ENCODE measurements at places on chromosomes 12 and 14.

GRCh38 chr12:48189331-48190125 lies 6.1 kb downstream of the CCDC184 start:
- no peak for DNase-seq

GRCh38 chr14:41925409-41925808 lies 318.7 kb downstream of the LRFN5 start:
- DNase-seq: peak; percentile 25

GRCh38 chr14:100022772-100023451 lies 42.3 kb upstream of the EVL start:
- no peak for DNase-seq

DNA sequence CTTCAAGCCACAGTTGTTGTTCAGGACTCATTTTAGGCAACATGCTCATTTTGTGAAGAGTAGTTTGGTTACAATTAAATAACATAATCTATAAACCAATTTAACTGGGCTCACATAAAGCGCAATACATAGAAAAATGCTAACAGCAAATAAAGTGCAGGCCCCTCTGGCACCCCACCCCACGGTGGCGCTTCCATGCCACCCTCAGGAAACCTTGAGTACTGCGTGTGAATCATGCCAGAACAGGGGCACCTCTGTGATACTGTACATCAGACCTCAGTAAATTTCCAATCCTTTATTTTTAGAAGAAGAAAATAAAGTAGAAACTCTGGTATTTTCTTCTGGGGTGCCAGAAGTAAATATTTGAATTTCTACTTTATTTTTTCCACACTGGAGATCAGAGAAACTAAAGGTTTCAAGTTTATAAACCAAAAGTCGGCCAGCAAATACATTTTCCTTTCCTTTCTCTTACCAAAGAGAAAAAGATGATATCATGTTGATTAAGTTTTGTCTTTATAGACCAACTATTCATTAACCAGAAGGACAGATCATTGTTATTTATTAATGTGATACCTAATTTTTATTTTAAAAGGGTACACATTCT lies 316.8 kb downstream of the PAWR start:
- DNase-seq: no peak

GRCh38 chr12:11676052-11676451 lies 26.6 kb downstream of the ETV6 start:
- DNase-seq: no peak

DNA sequence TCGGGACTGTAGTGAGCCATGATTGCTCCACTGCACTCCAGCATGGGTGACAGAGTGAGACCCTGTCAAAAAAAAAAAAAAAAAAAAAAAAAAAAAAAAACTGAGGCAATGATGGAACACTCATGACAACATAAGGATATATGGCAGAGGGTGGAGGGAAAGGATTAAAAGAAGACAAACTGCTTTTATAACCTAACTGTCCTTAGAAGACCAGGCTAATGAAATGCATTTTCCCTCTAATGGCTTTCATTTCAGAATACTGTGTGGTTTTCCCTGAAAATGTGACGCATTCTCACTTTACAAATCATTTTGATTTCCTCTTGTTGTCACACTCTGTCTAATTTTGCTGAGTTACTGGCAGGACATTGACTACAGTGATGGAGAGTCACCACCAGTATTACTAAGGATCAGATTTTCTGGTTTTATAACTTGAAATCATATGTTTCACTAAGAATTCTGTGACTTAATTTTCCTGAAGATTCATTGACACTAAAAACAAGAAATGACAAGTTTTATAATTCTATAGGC lies 137.6 kb upstream of the SSTR1 start:
- no peak for DNase-seq

DNA sequence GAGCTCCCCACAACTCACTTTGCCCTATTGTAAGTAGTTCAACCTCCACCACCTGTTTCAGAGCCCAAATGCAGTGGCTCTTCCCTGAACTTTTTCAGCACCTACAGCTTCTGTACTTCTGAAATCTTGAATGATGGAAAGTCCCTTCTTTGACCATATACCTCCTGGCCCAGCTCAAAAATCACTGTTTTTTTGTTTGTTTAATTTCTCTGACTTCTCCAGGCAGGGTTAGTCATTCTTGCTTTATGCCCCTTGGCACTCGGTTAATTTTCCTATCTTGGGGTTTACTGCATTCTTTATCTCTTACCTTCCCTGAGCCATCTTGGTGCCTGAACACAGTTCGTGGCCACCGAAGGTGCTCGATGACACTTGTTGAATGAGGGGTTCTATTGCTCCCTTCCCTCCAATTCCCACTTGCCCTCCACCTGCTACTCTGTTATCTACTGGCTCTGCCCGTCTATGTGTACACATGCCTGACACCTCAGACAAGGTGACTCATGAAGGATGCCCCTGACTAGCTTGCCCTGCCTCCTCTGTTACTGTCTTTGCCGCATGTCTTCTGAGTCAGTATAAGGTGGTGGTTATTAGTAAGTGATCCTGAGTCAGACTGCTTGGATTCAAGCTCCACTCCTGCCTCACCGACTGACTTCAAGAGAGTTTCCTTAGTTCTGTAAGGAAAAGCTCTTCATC lies 4.4 kb downstream of the AMHR2 start:
- DNase-seq: no peak

DNA sequence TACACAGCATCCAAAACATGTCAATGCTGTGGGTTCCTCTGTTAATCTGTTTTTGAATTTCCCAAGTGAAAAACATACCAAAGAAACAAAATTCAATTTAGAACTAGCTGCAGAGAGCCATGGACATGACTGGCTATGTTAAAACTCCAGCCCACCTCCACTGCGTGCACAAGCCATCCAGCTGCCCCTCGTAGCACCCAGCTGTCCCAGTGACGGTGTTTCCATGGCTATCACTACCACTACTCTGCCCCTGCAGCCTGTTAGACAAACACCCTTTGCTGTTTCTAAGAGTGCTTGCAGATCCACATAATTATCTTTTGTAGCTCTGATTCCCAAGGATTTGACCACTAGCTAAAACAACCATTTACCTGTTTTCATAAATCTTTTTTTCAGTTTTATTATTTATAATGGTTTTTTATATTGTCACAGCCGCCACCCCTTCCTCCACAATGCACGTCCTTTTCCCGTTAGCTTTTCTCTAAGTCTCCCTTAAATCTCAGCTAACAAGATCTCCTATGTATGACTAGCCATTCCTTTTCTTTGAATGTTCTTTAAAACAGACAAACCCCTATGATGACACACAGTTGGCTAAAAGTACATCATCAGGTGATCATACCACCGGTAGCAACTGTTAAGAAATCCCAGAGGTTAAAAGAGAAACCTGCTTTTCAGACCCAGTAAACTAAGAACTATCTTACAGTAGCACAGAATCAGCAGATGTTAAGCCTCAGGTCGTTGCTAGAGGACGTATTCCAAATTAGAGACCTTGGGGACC lies 37.8 kb upstream of the NAA30 start:
- no peak for DNase-seq

- no peak for DNase-seq
Measured at GRCh38 chr12:54337280-54337842, 12.4 kb downstream of the COPZ1 start.

DNA sequence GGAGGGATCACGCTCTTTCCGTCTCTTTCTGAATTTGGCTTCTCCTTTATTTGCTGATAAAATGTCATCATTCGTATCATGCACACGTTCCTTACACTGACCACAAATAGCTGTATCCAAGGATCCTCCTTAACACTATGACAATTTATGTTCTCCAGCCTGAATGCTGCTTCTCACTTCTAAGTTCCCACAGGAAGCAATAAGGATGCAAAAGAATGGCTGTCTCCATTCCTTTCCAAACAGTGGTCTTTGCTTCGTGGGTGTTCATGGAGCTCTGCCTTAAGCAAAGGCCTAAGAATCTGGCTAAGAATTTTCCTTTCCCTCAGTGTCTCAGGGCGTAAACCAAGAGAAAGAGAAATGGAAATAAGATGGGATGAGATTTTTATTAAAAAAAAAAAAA lies 200.2 kb downstream of the ITPR2 start:
- no peak for DNase-seq

- DNase-seq: no peak
Measured at GRCh38 chr14:28656704-28657255, 109.8 kb upstream of the FOXG1 start.

DNA sequence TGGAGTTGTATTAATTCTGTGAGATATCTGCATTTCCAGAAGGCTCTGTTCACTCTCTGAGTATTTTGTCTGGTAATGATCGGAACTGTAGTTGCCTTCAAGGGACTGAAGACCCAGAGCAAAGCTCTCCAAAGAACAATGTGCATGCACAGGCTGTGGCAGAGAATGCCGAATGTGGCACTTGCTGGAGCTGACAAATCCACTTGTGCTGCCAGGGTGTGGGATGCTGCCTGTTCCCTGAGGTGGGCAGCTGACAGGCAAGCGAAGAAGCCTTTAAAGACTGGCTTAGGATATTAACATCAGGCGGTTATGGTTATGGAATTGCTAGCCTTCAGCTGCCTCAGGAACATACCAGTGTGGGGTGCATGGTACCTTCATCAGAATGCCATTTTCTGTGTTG lies 419.9 kb upstream of the ATP2B1 start:
- no peak for DNase-seq

GRCh38 chr14:56676042-56676441 lies 96.4 kb downstream of the TMEM260 start:
- DNase-seq: no peak

DNA sequence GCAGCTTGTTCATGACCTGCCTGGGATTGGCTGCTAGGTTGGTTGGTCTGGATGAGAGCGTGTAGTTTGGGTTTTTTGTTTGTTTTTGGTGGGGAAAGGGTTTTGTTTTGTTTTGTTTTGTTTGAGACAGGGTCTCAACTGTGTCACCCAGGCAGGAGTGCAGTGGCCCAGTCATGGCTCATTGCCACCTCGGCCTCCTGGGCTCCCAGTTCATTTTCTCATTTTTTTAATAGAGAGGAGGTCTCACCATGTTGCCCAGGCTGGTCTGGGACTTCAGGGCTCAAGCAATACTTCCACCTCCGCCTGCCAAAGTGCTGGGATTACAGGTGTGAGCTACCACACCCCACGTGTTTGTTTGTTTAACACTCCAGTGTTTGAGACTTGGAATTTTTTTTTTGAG lies 3.8 kb downstream of the DYNC1H1 start:
- DNase-seq: no peak

GRCh38 chr12:131378176-131378842 lies 332.6 kb upstream of the SFSWAP start:
- no peak for DNase-seq

DNA sequence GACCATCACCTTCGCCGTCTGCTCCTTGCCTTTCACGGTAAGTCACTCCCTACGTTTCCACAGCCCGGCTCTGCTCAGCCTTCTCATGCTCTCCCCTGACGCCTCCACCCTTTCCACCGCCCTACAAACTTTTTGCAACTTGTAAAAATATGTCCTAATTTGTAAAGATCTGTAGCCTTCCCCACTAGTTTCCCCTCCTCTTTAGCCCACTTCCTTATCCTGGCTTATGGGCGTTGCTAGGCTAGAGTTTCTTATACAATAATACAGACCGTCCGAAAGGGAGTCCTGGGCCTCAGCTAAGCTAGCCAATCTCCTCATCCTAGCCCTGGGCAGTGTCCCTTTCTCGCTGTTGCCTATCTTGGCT lies 1.2 kb downstream of the PTGER2 start:
- no peak for DNase-seq

DNA sequence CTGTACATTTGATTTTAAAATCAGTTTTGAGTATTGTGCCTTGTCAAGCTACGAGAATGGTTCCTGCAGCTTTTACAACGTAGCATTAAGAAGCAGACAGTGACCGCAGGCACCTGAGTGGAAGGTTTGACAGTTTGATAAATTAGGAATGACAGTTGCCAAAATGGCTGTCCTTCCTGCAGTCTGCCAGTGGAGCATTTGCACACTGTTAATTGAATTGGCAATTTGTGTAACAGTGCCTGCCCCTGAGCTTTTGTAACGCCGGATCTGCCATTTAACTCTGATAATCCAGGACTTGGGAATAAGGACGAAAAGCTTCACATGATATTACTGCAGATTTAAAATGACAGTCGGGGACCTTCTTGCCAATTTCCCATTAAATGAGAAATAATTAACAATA lies 385.3 kb downstream of the NPAS3 start:
- no peak for DNase-seq

DNA sequence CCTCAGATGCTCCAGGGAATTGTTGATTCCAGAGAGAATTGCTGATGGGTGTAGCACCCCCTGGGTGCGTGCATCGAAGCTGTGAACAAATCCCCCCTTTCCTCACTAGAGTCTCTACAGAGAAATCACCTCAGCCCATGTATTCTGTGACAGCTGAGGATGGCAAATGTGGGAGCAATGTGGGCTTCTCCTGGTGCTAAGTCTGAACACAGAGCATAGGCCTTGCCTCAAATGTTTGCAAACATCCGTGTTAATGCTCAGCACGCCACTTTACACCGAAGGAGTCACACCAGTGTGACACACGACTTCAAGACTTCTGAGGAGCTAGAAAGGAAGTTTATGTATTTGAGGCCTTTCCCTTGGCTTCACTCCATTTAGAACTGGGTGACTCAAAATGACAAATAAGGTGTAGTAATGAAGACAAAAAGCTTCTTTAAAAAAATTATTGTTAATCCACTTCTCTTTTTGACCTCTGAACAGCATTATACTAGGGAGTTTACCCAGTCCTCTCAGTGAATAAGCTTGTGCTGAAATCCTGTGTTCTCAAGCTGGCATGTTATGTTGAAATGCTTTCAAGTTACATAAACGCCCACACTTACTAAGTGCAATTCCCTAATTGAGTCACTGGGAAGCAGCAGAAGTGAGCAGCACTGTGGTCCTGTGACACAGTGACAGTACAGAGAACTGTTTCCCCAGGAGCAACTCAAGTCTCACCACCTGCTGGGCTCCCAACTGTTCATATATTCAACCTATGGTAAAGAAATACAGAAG lies 92.9 kb downstream of the FAR2 start:
- DNase-seq: peak; percentile 85

GRCh38 chr14:22291406-22291805 lies 297.6 kb downstream of the DAD1 start:
- no peak for DNase-seq

GRCh38 chr14:76509311-76509710 lies 133.4 kb downstream of the ESRRB start:
- DNase-seq: no peak

DNA sequence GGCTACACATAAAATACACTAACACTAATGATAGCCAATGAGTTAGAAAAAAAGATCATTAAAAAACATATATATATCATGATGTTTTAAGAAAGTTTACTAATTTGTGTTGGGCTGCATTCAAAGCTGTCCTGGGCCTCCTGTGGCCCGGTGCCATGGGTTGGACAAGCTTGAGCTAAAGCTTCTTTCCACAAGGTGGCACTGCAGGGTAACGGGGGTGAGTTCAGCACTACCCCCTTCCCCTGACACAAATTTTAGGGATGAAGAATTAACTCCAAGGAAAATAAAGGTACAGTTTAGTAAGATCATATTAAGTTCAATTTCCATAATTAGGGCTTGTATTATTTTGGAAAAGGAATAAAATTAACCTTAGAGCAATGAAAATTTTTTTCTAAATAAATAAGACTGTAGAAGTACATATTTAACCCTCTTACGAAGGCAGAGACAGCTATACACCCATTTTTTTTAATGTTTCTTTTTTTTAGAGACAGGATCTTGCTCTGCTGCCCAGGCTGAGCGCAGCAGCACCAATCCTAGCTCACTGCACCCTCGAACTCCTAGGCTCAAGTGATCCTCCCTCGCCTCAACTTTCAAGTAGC lies 38.9 kb downstream of the PPP1R13B start:
- peak; percentile 22 for DNase-seq

GRCh38 chr12:96356831-96357230 lies 43.4 kb downstream of the CDK17 start:
- no peak for DNase-seq

Data from retinal pigment epithelial cell (primary cell).